ENCODE measurements at places on chromosomes 12 and 14. TPM values are rescaled to one million over a fixed set of nuclear protein-coding genes. Genes with fewer than 3 reads are reported as not detected.

- DNase-seq, result no peak
Observed at GRCh38 chr12:49975318-49975761, 2.6 kb downstream of the AQP6 start.

The SIRT4 gene
- total RNA-seq, result 5.0 TPM

GRCh38 chr12:126889501-126889900 lies 1377.5 kb upstream of the TMEM132C start:
- no peak for DNase-seq

The VRTN gene
- total RNA-seq, result not detected
